Thoracic aorta (tissue), 2 donors: ENCODE measurements at places on chromosomes 2 and 18. TPM values are rescaled to one million over a fixed set of nuclear protein-coding genes. Genes with fewer than 3 reads are reported as not detected.

DNA sequence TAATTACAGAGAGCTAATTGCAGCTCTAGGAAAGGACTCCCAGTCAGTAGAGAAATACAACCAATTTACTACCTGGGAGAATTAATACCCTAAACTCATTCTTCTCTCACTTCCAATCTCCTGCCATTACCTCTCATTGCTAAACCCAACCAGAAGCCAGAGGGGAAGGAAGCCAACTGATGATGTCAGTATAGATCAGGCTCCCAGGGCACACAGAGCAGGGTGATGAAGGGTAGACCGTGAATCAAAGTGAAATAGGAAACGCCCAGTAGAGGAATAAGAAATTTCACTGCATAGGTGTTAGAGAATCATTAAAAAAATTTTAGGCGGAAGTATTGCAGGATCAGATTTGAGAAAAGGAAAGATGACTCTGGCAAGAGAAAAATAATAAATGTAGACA, 456.8 kb upstream of the NXPH2 start:
- H3K4me1 ChIP-seq: no peaks in the 10 kb centered on the region
- no peaks in the 10 kb centered on the region for H3K27me3 ChIP-seq
- no peaks in the 10 kb centered on the region for H3K36me3 ChIP-seq
- no peak overlapping the region for H3K4me3 ChIP-seq
- no peak overlapping the region for H3K27ac ChIP-seq
- no peak for DNase-seq

- no peaks in the 10 kb centered on the region for H3K4me1 ChIP-seq
- H3K27me3 ChIP-seq: no peaks in the 10 kb centered on the region
- H3K27ac ChIP-seq: no peak overlapping the region
- H3K4me3 ChIP-seq: no peak overlapping the region
These were observed 96.4 kb downstream of the LAMA1 start for GRCh38 chr18:7020995-7021777.

DNA sequence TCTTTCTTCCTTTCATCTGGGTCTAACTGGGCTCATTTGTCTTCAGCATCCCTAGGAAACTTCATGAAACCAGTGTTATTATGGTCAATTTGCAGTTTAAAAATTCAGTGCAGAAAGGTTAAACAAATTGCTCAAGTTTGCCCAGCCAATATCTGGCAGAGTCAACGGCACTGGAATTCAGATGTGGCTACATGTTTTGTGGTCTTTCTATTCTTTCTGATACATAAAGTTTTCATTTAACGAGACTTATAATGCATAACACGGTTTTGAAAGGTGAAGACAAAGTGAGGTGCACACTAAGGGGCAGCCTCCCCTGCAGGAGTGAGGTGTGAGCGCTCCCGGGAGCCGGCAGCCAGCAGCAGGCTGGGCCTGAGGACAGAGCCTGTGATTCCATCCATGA, 164.6 kb downstream of the RTP5 start:
- H3K27ac ChIP-seq: no peak overlapping the region
- no peaks in the 10 kb centered on the region for H3K4me1 ChIP-seq
- no peak overlapping the region for H3K4me3 ChIP-seq

Gene CLEC4F
- 0.54 TPM for total RNA-seq

- no peaks in the 10 kb centered on the region for H3K36me3 ChIP-seq
- H3K27me3 ChIP-seq: no peaks in the 10 kb centered on the region
- H3K4me3 ChIP-seq: no peak overlapping the region
- no peak overlapping the region for H3K27ac ChIP-seq
- DNase-seq: no peak
- no peaks in the 10 kb centered on the region for H3K4me1 ChIP-seq
These were observed 14.1 kb downstream of the SATB2 start for GRCh38 chr2:199443589-199444130.

GRCh38 chr2:42572297-42573081, 4.1 kb downstream of the MTA3 start:
- H3K4me1 ChIP-seq: peaks cover 17% of the 10 kb centered on the region
- no peak overlapping the region for H3K27ac ChIP-seq
- DNase-seq: no peak
- H3K36me3 ChIP-seq: no peaks in the 10 kb centered on the region
- H3K4me3 ChIP-seq: no peak overlapping the region
